CD4-positive, alpha-beta T cell treated with Interleukin-4 for 4 hours (primary cell): ENCODE measurements at places on chromosomes 1 and 21.

DNA sequence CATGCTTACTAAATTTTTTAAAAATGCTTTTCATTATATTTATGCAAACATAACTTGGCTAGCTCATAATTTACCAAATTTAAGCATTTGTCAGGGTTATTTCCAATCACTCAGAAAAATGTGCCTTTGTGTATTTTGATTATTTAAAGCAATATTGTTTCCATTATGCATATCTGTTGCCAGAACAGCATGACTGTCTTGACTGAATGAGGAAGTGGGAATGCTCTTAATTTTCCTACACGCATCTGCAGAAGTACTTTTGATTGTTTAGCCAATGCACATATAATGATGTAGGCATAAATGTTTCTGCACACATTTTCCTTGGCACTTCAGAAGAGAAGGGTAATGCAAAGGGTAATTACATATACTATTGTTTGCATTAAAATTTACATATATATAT, 92.5 kb upstream of the ADGRL2 start:
- DNase-seq = no peak

DNA sequence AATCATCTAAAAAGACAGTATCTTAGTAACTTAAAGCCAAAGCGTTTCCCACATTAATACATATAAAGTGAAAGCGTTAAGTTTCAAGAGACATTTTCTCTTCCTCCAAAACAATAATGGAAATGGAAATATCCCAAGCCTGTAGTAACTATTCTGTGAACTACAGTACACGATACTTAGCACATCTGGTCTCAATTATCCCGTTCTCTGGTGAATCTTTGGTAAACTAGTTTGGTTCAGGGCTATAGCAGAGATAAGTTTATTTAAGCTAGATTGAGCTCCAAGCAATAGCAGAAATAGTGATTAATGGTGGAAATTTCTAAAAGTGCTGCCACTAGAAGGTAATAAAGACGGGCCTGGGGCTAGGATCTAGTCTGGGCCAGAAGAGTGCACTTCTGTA, 55.2 kb downstream of the PCNX2 start:
- no peak for DNase-seq

- no peak for DNase-seq
Observed at GRCh38 chr1:110176299-110176956, 26.1 kb downstream of the SLC6A17 start.

- no peak for DNase-seq
Observed at GRCh38 chr1:205375835-205376545, 19.3 kb upstream of the KLHDC8A start.

DNA sequence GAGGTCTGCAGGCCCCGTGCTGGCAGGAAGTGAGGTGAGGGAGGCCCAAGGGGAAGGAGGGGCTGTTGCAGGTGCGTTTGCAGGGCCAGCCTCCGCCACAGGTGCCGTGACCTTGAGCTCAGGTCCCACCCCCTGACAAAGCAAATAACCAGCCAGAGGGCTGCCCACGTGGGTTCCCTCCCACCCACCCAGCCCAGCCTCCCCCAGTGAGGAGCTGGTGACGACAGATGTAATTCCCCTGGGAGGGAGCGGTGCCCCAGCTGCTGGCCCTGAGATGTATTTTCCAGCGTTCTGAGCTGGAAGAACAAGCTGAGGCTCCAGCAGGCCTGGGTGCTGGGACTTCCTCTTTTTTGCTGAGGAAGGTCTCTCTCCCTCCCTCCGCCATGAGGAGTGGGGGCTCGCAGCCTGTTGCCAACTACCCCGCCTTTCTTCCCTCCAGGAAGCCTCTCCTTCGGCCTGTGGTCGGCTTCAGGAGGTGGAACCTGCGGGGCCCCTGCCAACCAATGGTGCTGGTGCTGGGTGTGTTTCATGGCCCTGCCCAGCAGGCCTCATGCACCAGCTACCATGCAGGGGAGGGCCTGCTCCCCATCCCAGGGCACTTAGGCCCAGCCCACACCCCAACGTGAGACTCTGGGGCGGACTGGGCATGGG, 153.2 kb downstream of the PRDM16 start:
- DNase-seq = no peak

DNA sequence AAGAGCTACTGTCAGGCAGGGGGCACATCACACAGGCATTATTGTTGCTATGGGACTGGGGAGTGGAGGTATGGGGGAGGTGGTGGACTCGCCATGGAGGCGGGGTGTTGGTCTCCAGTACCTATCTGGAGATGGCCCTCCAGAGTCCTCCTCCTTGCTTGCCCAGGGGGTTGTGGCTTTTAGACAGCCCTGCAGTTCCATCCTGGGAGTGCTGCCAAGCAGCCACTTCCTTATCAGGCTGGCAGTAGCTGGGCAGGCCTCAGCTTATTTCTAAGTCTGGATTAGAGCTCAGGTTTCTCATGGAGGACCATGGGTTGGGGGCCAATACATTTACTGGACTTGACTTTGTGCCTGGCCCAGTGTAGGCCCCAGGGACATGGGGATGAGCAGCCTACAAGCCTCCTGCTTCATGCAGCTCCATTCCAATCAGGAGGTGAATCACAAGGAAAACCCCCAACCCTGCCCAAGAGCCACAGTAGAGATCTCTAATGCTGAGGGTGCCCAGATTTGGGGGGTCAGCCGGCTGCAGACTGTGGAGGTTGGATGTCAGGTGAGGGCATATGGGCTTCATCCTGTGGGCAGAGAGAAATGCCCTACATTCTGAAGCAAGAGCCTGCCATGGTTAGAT, 210.7 kb upstream of the EDN2 start:
- DNase-seq = no peak

- DNase-seq = no peak
Observed at GRCh38 chr21:16794950-16795349, 717.9 kb upstream of the CXADR start.

GRCh38 chr1:232511172-232511571, 118.8 kb downstream of the SIPA1L2 start:
- no peak for DNase-seq

GRCh38 chr21:43338951-43339350, 88.0 kb downstream of the SIK1 start:
- no peak for DNase-seq

DNA sequence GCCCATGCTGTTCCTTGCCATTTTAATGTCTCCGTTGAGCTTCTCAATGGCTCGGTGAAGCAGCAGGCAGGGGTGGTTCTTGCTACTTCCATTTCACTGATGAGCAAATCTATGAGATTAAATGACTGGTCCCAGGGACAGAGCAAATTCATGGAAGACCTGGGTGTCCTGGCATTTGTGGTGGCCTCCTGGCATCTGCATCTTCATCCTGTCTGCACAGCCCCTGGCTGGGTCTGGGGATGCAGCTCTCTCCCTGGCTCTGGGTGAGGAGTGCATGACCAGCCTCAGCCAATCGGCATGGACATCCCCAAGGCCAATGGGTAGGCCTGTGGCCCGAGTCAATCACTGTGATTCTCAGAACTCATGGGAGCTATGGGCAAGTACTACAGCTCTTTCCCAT, 261.7 kb downstream of the KCNJ6 start:
- DNase-seq = no peak

DNA sequence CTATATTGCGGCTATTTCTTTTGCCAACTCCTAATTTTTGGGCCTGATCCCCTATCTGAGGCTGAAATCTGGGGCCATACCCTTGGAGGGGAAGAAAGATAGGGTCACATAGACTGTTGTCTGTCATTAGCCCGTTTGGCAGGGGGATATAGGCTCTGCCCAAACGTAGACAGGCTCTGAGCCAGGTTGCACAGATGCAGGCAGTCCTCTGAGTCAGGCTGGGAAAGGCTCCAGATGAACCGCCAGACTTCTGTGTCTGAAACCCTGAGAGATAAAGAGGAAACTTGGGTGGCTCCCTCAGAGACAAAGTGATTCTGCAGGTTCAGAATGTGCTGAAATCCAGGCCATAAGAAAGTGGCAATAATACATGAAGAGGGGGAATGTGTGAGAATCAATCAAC, 4.0 kb upstream of the CAP1 start:
- no peak for DNase-seq

- DNase-seq = no peak
Observed at GRCh38 chr1:172472495-172472894, 28.6 kb upstream of the PIGC start.

DNA sequence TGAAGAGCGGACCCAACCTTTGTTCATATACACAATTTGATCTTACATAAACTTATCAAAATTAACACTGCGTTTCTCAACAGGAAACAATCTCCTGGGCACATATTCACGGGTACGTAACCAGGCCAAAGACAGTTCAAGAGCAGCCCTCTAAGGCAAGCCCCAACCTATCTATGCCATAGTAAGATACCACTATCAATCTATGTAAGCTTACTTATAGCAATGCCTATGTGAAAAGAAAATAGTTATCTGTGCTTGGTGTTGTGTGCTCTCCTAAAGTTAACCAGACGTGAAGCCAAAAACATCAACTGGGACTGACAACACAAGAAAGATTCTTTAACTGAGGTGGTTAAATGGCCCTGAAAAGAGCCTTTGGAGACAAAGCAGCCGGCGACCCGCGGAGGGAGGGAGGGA, 49.4 kb upstream of the BOLA1 start:
- DNase-seq = peak; percentile 27

- peak; percentile 11 for DNase-seq
Observed at GRCh38 chr1:5637171-5637570, 355.1 kb downstream of the NPHP4 start.

- DNase-seq = no peak
Observed at GRCh38 chr1:230248016-230248888, 177.9 kb downstream of the PGBD5 start.

DNA sequence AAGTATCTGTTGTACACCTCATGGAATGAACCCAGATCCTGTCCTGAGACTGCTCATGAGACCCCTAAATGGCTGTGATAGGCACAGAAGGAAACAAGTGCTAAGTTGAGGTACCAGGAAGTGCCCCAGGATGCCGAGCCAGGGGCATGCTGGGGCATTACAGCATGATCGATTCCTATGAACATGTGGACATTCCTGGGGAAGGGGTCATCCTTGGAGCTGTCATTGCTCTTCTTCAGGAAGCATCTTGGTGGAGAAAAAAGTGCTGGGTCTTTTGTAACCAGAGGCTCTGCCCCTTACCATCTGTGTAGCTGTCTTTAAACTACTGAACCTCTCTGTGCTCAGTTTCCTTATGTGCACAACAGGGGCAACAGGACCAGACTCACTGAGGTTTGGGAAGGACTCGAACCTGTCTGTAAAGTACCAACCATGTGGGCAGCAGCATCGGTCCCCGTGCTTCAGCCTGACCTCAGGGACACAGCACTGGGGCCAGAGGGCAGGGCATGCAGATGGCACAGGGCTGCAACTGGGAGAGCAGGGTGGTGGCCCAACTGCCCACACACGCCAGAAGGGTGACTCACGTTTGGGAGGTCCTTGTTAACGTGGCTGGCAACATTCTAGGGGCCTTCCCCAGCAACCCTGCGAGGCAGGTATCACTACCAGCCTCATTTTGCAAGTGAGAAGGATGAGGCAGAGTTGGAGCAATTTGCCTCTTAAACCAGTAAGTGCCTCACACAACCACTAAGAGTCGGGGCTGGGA, 142.3 kb upstream of the EDN2 start:
- no peak for DNase-seq

DNA sequence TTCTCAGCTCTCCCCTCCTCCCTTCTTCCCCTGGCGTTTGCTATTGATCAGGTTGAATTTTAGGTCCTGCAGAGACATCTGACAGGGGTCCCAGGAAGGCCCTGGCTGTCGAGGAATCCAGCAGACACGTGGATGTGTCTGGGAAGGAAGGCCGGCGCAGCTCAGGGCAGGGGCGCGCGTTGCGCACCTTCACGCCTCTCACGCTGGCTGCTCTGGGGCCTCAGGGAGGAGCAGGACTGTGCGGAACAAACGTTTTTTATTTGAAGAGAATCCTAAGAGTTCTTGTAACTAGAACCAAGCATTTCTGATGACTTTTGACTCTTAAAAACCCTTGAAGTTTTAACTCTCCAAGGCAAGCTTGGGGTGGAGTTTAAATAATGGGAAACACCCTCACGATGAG, 54.2 kb downstream of the SLC37A1 start:
- no peak for DNase-seq

GRCh38 chr1:11156441-11156840, 32.7 kb upstream of the ANGPTL7 start:
- no peak for DNase-seq

DNA sequence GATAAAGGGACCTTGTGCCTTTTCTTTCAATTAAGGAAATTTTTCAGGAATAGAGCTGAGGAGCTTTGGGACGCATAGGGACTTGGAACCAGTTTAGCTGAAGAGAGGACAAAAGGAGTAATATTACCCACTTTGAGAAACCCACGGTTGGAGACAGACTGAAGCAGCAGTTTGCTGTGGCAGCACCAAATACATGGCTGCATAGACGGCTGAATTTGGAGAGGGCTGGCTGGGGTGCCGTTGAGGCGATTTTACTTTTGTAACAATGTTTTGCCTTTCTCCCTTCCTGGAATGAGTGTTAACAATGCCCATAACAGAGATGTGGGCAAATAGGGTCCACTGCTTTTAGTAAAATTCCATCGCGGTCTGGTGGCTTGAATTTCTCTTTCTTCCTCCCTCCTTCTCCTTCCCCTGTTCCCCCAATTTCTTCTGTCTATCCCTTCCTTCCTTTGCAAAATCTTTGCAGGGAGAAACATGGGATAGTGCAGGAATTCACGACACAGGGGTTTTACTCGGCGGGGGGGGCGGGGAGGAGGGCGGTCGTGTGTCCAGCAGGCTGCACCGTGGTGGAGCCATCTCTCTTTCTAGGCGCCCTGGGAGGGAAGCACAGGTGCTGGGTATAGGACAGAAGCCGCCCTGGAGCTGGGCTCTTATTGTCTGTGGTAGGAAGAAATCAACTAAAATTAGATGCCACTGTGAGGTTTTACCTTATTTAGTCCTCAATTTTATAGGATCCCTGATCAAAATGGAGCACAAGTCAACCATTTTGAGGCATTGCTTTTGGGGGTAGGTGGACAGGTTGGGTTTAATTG, 6.8 kb downstream of the LHX4 start:
- no peak for DNase-seq

DNA sequence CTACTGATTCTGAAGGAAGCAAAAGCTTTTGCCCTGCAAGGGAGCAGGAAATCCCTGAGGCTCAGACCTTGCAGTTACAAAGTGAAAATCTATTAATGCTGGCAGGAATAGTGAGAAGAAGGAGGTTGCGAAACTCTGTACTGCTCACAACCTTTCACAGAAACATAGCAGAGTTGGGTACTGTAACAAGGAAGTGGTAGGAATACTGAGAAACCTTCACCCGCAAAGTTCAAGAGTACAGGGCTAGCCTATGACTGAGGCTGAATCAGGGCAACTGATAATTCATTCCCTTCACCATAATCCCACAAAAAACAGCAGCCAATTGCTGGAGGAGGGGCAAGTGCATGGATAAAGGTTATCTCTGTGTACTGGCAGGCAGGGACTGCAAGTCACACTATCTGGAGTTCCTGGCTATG, 23.9 kb upstream of the KCTD3 start:
- DNase-seq = no peak
